Gastrocnemius medialis (tissue), 4 donors: ENCODE measurements at places on chromosomes 5 and 9. TPM values are rescaled to one million over a fixed set of nuclear protein-coding genes. Genes with fewer than 3 reads are reported as not detected.

RXFP3 gene
- not detected for total RNA-seq

- no peak for DNase-seq
Measured at GRCh38 chr5:7930011-7930410, 61.1 kb downstream of the MTRR start.

DNA sequence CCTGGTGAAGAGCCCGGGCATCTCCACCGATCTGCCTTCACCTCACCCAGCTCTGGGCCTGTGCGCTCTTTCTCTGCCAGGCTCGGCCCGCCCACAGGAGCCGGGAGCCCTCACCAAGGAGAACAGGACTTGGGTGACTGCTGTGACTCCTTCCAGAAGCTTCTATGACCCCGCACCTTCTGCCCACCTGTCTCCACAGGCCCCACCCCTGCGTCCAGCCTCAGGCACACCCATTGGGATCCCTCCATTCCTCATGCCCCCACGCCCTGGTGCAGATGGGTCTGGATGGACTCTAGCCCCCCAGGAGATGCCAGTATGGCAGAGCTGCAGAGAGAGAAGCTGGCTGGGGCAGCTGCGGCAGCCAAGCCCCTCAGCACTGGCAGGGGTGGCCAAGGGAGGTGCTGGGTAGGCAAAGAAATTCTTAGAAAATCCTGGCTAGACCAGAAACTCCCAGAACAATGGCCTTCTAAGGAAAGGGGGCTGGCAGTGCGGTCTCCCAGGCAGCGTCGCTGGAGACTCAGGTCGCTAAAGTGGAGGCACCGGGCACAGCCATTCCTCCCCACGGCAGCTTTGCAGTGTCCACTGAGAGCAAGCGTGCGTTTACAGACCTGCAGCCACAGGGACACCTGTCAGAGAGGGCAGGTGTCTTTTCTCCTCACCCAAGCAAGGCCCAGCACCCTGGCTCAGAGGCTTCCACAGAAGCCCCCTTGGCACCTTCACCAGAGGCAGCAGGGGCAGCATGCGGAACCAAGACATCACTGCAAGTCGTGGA is 17.3 kb downstream of the LPCAT1 start:
- DNase-seq: no peak

GRCh38 chr5:110900829-110901228 is 162.0 kb downstream of the SLC25A46 start:
- DNase-seq: no peak

STPG3 gene
- total RNA-seq: not detected

DNA sequence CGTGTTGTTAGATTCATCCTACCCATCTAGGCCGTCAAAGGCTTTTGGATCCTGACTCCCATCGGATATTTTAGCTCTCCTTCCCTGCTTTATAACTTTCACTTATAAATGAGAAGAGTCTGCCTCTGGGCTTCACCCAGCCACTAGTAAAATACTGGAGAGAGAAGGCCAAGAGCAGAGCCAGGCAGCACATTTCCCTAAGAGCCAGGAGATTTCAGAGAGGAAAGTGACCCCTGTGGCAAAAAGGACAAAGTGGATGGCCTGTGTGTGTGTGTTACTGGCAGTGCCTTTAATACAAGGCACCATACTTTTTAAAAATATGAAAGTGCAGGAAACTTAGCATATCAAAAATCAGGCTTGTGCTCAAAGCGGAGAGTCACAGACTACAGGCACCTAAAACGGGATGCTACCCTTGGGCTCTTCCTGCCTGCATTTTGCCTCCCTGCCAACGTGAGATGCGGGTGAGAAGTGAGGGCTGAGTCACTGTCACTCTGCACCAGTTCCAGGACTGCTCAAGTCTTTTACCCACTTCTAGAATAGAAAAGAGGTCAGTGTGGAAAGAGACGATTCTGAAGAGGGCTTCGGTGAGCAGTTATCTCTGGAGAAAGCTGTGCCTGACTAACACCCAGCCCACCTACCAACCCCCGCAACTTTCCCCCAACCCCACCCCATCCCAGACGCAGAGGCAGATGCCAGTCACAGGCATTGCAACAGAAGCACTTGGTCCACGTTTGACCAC is 15.9 kb downstream of the NFIL3 start:
- peak; percentile 58 for DNase-seq

GRCh38 chr9:99626426-99626825 is 195.3 kb upstream of the NR4A3 start:
- no peak for DNase-seq

GRCh38 chr5:10432059-10433008 is 9.3 kb upstream of the ROPN1L start:
- DNase-seq: peak; percentile 71

GRCh38 chr5:39384271-39384670 is 20.0 kb upstream of the C9 start:
- DNase-seq: no peak

GRCh38 chr5:150464554-150465012 is 15.0 kb upstream of the RPS14 start:
- no peak for DNase-seq

DNA sequence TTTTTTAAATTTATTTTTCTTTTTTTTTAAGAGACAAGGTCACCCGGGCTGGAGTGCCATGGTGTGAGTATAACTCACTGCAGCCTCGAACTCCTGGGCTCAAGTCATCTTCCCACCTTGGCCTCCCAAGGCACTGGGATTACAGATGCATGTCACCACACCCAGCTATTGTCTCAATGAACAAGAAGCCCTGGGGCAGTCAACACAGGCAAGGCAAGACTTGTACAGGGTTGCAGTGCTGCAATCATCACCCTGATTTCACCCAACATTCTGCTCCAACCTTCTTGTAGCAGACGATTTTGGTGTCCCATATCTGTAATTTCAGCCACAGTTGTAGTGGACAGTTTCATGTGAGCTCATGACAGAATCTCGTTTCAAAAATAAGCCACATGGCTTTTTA is 205.8 kb upstream of the KIF2A start:
- no peak for DNase-seq

GRCh38 chr5:18216016-18216415 is 581.8 kb downstream of the TAF11L14 start:
- DNase-seq: no peak

- no peak for DNase-seq
Measured at GRCh38 chr5:161167016-161167767, 315.2 kb upstream of the ATP10B start.
